ENCODE measurements at places on chromosomes 2 and 18.

GRCh38 chr18:61127714-61128467 lies 205.3 kb upstream of the CDH20 start:
- DNase-seq, result no peak

DNA sequence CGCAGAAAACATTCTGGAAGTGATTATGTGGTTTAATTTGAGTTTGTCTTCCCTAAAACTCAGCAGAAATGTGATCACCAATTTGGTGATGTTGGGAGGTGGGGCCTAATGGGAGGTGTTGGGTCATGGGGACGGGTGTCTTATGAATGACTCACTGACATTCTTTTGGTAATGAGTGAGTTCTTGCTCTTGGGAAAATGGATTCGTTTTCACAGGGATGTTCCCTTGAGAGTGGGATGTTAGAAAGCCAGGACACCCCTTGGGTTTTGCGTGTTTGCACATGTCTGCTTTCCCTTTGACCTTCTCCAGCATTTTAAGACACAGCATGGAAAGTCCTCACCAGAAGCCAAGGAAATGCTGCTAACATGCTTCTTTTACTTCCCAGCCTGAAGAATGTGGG lies 321.5 kb upstream of the NT5C1B start:
- DNase-seq, result no peak

- DNase-seq, result no peak
These were observed 45.4 kb upstream of the SPP2 start for GRCh38 chr2:234005126-234005525.

GRCh38 chr2:213971536-213971935 lies 439.3 kb upstream of the VWC2L start:
- no peak for DNase-seq

- DNase-seq, result no peak
These were observed 58.2 kb downstream of the RAPH1 start for GRCh38 chr2:203476881-203477280.

GRCh38 chr2:233674995-233675394 lies 3.3 kb downstream of the UGT1A9 start:
- no peak for DNase-seq

DNA sequence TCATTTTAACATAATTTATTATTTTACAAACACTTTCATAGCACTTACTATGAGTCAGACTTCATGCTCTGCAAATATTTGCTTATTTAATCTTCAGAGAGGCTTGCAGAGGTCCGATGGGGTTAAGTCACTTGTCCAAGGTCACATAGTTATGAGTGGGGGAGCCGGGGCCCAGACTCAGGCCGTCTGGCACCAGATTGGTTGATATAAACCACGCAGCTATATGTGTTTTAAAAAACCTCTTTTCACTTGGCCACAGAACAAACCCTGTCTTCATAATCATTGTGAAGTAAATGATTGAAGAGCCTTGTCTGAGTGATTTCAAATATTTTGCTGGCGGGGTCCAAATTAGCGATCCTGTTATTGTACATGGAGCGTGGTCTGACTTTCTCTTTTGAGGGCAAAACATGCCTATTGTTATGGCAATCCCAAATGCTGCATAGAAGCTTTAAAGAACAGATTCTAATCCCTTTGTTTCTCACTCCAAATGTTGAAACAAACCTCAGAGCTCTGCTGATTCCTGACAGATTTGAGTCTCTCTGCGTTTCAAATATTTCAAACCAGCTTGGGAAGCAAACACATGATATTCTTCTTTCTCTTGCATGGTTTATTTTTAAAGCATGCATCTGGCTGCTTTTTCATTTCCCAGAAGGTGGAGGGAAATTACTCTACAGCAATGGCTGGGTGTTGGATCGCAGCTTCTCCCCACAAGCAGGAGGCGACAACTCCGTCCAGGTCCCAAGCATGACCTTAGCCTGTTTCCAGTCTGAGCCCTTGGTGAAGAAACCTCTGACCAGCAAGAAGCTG lies 142.4 kb downstream of the DDX1 start:
- DNase-seq, result no peak

- no peak for DNase-seq
These were observed 18.5 kb downstream of the PDCL3 start for GRCh38 chr2:100581277-100581612.

DNA sequence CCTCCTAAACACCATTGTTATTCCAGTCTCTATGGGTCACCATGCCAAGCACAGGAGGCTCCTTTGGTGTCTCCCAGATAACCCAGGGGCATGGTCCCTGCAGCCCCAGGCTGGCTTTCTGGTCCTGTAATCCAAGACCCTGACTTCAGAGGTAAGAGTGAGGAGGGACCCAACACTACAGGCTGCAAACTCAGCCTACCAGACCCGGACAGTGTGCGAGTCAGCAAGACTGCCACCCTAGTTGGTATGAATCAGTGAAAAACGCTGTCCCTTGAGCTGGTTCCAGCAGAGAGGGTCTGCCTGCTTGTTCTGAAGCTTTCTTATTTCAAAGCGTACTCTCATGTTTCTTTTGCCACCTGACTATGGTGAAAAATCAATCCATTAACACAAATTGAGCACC lies 47.6 kb upstream of the ZFP36L2 start:
- no peak for DNase-seq

GRCh38 chr2:113818382-113818951 lies 62.0 kb upstream of the SLC35F5 start:
- DNase-seq, result no peak

DNA sequence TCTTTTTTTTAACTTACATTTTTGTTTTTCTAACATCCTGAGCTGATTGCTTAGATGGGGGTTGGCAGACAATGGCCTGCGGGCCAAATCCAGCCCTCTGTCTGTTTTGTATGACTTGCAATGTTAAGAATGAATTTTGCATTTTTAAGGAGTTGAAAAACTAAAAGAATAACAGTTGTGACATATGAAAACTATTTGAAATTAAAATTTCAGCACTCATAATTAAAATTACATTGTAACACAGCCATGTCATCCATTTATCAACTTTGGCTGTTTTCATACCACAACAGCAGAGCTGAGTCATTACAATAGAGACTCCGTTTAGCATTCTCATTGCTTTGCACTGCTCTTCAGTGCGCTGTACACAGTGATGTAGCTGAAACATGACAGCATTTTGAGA lies 94.1 kb upstream of the MC4R start:
- no peak for DNase-seq

- peak; percentile 45 for DNase-seq
These were observed at the start of gene CABLES1 for GRCh38 chr18:23134780-23135549. Gene CABLES1 (plus strand): TSS chr18:23135485. CDS start chr18:23135763, 278 bp downstream.

DNA sequence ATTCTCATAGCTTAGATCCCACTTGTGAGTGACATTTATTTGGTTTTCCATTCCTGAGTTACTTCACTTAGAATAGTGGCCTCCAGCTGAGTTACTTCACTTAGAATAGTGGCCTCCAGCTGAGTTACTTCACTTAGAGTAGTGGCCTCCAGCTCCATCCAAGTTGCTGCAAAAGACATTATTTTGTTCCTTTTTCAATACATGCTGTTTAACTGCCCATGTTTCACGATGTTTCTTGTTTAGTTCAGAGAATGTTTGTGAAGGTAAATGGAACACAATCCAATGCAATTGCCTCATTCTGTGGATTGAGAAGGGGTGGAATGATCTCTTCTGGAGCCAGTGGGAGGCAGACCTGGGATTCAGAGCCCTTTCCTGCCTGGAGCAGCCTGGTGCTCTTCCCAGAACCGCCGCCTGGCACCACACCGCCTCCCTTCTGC lies 273.5 kb upstream of the ATP5MC3 start:
- no peak for DNase-seq

DNA sequence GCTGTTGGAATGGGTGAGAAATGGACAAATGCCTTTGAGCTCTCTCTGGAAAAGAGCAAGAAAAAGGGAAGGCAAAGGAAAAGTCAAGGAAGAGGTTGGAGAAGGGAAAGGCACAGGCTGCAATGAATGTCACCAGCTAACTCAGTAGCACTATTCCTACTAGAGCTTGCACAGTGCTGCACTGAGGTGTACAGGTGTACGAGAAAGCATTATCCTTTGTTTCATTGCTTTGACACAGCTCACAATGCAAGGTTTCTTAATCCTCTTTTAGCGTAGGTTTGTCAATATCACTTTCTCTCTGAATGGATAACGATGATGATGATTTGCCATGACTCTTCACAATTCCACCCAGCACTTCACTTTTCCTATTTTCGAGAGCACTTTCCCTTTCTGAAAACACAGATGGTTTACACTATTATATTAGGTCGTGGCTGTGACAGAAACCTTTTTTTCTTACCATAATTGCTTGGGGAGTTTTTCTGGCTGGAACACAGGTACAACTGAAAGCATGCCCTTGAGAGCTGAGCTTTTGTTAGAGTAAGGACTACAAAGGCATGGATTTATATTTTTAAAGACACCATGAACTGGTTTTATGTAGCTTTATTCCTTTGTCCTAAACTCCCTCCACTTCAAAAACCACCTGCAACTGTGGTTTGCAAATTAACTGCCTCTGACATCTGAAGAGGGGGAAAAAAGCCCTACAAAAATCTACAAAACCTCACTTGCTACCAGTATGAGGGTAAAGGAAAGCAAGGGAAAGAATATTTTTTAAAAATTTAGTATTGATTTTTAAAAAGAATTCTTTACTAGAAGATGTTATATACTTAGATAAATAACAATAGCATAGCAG lies 265.5 kb downstream of the TGIF1 start:
- DNase-seq, result no peak

GRCh38 chr2:28764909-28765711 lies 13.5 kb downstream of the PPP1CB start:
- DNase-seq, result no peak

- no peak for DNase-seq
These were observed 636 bp upstream of the IMMT start for GRCh38 chr2:86195808-86196387.

- DNase-seq, result no peak
These were observed 105.5 kb downstream of the ARL6IP6 start for GRCh38 chr2:152823905-152824304.

- DNase-seq, result no peak
These were observed 67.3 kb downstream of the CCBE1 start for GRCh38 chr18:59629894-59630293.

DNA sequence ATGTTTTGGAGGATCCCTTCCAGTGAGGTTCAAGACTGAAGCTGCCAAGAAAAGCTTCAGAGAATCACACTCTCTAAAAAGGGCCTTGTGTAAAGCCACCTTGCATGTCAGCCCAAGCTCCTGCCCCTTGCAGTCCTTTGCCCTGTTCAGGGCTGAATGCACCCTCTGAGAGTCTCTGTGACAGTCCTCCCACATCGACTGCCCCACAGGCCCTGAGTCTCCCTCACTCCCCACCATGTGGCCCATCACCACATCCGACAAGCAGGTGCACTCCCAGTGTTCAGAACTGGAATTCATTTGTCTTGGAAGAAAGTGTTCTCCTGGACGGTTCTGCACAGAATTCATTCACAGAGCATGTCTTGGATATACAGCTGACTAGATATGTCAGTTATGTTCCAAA lies 31.0 kb downstream of the BCL11A start:
- DNase-seq, result no peak

DNA sequence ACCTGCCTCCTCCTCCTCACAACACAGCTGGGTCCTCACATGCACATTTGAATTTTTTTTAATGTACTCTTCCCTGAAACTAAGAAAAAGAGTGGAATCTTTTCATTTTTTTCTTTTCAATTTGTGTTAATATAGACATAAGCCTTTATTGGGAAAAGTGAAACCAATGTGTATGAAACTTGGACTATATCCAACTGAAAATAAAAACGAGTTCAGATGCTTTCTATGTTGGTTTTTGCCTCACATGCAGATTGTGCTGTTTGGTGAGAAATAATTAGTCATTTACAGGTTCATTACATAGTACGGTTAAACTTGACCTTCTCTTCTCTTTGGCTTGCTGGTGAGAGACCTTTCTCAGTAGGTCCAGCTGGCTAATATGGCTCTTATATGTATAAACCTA lies 515.2 kb upstream of the FANCL start:
- DNase-seq, result no peak

DNA sequence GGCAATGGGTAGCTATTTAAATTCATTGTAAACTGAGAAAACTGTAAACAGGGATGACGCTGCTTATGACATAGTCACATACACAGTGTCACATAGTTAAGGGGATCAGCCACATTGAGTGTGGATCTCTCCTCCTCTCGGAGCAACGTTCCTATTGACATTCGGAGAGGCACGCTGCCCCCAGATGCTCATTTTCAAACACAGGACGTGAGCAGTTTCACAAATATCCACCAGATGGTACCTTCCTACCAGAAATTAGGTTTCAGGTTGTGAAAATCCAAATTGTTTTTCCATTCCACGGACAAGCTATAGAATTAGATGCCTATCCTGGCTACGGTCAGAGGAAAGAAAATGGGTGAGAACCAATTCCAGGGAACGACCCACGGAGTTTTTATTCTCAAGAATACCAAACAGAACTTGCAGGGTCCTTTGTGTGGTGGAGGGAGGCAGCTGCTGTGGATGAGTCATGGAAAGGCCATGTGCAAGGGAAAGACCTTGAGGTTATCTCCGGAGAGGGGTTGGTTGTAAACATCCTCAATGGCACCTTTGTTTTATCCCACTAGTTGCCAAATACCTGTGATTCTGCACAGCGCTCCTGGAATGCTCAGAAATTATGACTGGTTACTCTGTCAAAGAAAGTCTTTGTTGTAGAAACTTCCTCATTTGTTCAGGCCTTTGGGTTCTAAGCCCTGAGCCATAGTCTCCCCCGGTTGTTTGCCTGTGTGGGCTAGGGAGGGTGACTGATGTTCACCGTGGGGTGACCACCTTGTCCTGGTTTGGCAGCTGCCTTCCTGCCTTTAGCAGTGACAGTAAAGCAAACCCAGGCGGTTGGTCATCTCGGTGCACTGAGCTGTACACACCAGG lies 88.0 kb downstream of the ACTR3 start:
- no peak for DNase-seq
